GM10248 (cell line): ENCODE measurements at places on chromosomes 16 and 17.

DNA sequence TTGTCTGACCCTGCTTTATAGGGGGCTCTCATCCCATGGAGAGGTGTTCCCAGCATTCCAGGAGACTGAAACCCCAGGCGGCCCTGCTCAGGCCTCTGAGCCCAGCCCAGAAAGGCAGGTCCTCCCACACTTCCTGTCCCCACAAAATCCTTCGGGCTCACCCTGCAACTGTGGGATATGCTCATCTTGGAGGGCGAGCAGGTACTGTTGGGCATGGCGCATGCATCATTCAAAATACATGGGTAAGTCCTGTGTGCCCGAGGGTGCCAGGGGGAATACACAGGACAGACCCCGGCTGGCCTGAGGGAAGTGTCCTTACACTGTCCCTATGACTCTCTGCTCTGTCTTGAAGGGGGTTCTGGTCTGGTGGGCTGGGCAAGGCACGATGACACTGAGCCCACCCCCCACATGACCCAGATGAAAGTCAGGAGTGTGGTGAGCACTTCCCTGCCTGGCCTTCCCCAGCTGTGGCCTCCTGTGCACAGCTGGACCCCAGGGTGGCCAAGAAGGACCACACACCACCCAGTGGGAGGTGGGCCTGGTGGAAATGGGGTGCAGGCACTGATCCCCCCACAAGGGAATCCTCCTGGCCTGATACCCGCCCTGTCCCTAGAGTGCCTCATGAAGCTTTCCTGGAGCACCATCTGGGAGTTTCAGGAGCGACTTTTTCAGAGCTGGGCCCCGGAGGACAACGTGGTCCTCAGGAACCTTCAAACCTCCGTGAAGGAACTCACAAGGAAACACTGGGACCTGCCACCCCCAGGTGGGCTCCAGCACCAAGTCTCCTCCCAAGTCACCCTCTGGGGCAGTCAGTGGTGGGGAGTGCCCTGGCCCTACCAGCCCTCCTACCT is 46.7 kb downstream of the USP22 start:
- DNase-seq: no peak

DNA sequence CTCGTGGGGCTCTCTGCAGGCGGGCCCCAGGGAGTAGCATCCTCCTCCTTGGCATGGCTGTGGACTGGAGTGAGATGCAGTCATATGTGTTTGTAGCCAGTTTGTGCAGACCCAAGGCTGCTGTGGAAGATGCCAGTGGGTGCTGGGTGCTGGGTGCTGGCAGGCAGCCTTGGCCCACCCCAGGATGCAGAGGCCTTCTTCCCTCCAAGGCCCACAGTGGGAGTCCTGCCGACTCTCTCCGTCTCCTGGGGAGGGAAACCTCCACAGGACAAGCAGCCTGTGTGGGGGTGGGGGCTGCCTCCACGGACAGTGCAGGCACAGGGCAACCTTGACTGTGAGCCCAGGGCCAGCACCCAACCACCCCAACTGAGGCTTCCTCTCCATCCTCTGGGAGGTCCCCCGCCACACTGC is 13.8 kb upstream of the TMEM92 start:
- DNase-seq: no peak

DNA sequence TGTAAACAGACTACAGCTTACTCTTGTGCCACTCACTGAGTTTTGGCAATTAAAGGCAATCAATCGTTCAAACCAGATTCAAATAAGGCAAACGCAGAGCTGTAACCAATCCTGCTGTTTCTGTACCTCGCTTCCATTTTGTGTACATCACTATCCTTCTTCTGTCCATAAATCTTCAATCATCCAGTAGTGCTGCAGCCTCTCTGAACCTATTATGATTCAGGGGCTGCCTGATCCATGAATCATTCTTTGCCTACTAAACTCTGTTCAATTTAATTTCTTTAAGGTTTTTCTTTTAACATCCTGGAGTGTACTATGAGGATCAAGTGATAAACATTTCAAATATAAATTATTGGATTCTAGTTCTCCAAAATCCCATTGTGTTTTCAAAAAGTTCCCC is 93.9 kb downstream of the CEP112 start:
- DNase-seq: no peak

DNA sequence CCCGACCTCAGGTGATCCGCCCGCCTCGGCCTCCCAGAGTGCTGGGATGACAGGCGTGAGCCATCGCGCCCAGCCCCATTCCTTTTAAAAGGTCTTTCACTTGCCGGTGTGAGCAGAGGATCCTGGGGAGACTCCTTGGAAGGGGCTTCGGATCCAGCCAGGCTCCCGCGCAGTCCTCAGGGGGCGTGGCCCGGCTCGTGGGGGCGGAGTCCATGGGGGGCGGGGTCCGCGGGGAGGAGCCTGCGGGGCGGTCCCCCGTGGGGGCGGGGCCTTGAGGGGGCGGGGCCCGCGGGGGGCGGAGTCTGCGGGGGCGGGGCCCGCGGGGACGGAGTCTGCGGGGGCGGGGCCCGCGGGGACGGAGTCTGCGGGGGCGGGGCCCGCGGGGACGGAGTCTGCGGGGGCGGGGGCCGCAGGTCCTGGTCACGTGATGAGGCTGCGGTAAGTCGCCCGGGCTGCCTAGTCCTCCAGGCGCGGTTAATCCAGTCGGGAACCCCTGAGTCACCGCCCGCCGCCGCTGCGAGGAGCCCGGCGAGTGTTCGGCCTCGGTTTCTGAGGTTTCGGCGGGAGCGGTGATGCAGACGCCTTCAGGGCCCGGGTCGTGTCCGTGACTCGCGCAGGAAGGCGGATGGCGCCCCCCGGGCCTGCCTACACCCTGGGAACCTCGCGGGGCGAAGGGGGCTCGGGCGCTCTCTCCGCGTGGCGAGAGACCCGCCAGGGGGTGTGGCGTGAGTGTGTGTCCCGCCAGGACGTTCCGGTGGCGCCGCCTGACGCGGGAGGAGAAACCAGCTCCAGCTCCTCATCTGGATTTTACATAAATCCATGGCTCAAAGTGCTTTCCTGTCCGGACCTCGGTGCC is 23.6 kb upstream of the ABR start:
- peak; percentile 78 for DNase-seq

- no peak for DNase-seq
Measured at GRCh38 chr17:7357381-7357780, 2.4 kb downstream of the TMEM95 start.

DNA sequence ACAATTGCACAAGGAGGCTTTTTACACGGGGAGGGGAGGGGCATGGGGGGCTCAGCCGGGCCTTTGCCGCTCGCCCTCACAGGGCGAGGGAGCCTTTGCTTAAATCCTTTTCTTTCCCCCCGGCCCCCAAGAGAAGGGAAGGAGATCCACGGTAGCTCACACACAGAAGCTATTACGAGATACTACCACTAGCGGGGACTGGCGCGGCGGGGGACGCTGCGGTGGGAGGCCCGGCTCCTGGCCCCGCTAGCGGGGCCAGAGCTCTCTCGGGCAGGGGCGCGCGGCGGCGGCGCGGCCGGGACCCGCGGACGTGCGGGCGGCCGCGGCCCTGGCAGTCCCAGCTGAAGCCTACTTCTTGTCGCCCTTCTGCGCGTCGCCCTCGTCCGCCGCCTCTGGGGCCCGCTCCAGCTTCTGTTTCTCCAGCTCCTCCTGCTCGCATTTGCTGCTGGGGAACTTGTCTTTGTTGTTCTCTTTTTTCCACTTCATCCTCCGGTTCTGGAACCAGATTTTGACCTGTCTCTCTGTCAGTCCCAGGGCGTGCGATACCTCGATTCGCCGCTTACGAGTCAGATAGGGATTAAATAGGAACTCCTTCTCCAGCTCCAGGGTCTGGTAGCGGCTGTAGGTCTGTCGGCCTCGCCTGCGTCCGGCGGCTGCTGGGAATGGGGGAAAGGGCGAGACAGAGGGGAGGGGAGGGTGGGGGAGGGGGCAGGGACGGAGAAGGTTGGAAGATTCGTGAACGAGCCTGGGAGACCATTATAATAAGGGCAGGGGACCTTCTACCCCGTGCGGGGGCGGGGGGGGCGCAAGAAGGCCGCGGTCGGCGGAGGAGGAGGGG is 2.0 kb downstream of the HOXB8 start:
- DNase-seq: peak; percentile 69

- no peak for DNase-seq
Measured at GRCh38 chr17:58446086-58446485, 28.8 kb upstream of the RNF43 start.

DNA sequence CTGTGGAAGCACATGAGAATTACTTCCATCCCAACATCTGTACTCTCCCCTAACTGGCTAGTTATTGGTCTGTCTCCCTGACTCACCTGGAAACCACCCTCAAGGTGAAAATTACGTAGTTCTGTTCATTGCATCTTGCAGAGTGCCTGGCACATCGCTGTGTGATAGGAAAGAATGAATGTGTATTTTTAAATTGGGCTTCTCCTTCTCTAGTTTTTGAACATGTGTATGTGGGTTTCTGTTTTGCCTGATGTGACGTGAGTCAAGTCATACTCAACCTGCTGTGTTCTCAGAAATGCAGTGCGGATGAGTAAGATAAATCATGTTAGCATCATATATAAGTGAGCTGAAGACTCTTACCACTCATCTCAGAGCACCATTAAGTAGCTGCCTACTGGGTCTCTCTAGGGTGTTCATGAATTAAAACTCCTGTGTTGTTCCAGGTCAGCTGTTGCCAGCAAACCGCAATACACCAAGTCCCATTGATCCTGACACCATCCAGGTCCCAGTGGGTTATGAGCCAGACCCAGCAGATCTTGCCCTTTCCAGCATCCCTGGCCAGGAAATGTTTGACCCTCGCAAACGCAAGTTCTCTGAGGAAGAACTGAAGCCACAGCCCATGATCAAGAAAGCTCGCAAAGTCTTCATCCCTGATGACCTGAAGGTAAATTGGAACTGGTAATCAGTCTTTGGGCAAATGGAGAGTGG is 50.2 kb downstream of the HLF start:
- no peak for DNase-seq

DNA sequence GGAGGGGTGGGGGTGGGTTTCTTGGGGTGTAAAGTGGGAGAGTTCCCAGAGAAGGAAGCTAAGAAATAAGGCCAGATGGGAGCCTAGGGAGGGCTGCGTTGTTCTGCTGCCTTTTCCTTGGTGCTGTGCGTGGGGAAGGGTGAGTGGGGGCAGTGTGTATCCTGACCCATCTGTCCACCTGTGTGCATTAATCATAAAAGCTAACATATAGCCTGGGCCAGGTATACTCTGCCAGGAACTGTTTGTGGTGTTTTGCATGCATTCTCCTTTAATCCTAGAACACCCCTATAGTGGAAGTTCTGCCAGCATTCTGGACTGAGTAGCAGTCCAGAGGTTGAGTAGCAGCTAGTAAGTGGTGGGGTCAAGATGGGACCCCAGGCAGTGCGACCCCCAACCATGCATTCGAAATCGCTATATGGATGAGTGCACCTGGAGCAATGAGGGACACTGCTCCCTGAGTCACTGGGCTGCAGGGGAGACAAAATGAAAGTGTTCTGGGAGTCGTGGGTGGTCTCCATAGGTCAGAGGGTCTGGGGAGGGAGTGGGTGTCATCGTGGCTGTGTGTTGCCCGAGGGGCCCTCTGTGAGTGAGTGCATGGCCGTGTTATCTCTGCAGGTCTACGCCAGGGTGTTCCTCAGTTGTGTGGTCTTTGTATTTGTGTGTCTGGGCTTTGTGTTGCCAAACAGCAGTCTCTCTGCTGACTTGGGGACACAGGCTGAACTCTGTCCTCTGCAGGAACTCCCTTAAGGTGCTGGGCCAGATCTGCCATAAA is 1.3 kb downstream of the ERBB2 start:
- DNase-seq: no peak

GRCh38 chr17:14790521-14790920 is 474.6 kb downstream of the PMP22 start:
- DNase-seq: no peak

DNA sequence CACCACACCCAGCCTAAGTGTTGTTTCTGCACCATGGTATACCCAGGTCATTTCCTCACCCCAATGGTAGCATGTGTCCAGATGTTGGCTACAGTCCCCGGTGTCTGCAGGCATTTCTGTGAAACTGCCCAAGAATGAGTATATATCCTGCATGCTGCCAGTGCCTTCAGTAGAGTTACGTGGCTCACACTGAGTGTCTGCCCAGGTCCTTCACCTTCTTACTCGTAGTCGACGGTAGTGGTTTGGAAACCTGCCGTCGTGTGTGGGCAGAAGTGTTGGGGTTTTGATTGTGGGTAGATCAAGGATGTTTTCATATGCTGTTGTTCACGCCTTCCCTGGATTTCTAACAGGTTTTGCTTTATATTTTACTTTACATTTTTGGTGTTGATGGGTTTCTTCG is 16.8 kb downstream of the TCF25 start:
- no peak for DNase-seq

DNA sequence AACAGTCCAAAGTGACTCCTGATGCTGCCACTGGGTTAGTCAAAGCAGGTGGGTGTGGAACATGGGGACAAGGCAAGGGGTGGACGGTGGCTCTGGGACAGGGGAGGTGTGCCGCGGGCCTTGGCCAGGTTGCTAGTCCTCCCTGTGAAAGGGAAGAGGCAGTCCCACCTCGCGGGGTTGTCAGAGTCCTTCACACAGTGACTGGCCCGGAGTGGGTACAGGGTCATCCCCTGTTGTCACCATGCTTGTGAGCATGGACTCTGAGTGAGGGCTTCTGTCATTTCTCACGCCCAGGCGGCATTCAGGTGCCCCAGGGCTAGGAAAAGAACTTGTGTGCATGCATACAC is 3.1 kb upstream of the ZNF469 start:
- no peak for DNase-seq

DNA sequence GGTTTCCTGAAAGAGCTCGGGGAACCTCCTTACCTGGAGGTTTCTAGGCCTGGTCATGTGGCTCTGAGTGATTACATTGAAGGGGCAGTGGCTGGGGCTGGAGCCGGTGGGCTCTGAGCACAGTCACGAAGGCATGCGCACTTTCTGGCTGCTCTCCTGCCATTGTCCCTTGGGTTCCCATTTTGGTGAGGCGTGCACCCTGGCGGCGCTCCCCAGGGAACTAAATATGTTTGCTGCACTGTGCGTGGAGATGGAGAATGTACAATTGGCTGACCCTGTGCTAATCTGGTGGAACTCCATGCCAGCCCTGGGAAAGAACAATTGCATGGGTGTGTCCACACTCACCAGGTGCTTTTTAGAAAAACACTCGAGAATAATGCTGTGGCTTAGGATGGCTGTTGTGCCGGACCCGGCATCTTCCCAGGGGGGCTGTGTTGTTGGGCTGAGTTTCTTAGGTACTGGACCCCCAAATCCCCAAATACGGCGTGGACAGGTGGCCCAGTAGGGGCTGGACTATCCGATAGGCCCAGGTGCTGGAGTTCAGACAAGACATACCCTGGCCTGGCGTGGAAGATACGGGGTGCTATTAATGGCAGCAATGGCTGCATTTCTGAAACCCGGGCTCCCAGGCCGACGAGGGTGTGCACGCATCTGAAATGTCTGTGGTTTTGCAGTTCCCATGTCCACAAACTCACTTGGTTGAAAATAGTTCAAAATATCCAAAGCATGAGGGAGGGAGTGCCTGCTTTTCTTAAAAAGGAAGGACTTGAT is 230.5 kb downstream of the SEC14L1 start:
- DNase-seq: no peak
